Foreskin keratinocyte (primary cell): ENCODE measurements at places on chromosomes 1 and 21. TPM values are rescaled to one million over a fixed set of nuclear protein-coding genes. Genes with fewer than 3 reads are reported as not detected.

DNA sequence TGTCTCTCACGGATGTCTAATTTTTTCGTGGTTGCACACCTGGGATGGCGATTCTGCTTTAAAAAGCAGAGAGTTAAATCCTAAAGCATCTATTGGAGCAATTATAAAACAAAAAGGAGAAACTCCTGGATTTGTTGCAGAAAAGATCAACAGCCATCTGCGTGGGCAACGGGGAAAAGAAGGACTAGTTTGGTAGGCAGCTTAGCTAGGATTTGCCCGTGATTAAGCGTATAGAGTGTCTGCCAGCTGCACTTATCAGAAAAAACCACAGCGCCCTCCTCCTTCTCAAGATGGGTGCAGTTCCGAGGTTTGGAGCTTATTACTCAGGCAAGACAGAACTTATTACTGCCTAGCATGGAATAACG is 526 bp upstream of the SLC25A24 start:
- DNase-seq = peak; percentile 69

GRCh38 chr1:241677201-241677600 is 25.1 kb downstream of the WDR64 start:
- DNase-seq = no peak

GRCh38 chr1:70486676-70487458 is 75.8 kb downstream of the CTH start:
- DNase-seq = peak; percentile 95

DNA sequence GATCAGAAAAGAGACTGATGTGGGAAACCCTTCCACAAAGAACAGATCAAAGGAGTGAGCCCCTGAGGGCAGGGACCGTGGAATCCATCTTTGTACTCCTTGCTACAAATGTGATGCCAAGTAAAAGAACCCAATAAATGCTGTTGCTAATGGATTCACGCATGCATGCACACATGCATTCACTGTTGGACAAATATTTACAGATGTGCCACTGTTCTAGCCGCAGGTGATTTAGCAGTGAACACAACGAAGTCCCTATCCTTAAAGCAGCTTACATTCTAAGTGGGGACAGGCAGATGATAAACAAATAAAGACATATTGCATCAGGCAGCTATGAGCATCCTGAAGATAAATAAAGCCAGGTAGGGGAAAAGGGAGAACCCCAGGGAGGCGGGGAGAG is 67.8 kb downstream of the ITPKB start:
- DNase-seq = no peak

MATN1 gene
- 0.07 and 0.14 TPM in 2 replicates for total RNA-seq

EPHB2 gene
- total RNA-seq = 0.14 TPM in 1 of 2 replicates, not detected in the other

DNA sequence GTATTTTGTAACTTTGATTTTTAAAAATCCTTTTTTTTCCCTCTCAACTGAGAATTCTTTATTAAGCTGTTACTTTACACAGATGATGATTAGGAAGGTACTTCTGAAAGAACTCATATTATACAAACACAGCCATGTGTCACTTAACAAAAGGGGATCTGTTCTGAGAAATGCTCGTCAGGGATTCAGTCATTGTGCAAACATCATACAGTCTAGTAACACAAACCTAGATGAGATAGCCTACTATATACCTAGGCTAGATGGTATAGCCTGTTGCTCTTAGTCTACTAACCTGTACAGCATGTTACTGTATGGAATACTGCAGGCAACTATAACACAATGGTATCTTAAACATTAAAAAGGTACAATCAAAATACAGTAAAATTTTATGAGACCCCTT is 24.9 kb downstream of the AHCTF1 start:
- DNase-seq = no peak

DISC1 gene
- 0.60 and 1.1 TPM in 2 replicates for total RNA-seq

VWA1 gene
- total RNA-seq = 15.0 and 17.5 TPM in 2 replicates

DNA sequence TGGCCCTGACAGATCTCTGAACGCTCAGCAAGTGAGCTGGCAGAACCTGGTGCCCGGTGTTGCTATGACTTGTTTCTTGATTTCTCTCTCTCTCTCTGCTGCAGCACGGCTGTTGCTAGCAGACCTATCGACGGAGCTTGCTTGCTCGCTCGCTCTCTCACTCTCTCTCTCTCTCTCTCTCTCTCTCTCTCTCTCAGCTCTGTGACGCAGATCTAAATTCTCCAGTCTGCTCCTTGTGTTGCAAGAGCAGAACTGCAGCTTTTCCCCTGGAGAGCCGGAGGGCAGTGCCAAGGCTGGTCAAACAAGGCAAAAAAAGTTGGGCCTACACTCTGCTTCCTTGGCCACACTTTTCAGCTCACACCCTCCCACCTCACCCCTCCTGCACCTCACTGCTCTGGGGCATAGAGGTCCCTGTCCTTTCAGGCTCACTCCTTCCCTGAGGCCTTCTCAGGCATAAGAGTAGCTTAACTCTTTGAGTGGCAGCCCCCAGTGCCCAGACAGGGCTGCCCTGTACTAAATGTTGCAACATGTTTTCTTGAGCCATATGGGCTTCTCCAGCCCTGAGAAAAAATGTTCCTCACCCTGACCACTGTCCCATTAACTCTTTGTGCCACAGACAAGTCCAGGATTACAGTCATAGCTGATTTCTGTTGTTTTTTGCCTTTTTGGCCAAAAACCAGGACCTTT is 72.2 kb downstream of the CD46 start:
- peak; percentile 97 for DNase-seq

DNA sequence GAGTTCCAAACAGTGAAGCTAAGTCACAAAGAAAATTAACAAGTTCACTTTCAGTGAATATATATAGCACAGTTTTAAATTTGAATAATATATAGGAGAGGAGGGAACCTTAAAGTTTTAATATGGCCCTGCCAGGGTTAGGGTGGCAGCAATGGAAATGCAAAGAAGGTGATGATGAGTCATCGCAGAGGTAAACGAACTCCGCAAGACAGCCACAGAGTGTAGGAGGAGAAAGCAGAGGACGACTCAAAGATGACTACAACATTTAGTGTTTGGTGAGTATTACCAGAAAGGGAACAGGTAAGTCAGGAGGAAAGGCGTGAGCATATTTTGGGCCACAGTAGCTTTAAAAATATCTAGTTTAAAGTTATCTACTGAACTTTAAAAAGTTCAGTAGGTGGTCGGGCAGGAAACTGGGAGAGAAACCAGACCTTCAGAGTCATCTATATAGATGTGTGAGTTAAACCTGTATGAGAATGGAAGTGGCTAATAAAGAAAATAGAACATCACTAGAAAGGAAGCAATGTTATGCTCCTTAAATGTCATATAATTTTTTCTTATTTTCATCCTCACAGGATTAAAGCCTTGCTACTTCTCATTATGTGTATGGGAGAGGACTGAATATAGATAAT is 75.7 kb downstream of the UCHL5 start:
- peak; percentile 34 for DNase-seq

DNA sequence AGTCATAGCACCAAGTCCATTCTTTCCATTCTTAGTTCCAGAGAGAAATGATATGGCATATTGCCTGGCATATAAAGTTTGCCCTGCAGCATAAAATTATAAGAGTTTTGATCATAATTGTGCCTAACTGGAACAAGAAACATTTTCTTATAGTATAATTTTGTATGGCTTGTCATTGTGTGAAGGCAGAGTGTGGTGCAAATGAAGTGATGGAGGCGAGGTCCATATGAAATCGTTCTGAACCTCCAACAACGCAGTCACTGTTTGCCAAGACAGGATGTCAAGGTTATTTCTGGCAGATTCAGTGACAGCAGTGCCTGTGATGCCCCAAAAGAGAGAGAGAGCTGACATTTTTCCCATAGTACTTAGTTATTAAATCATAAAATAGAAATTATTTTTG is 584.0 kb downstream of the ADGRL2 start:
- DNase-seq = no peak

SLC44A3 gene
- 2.0 and 2.1 TPM in 2 replicates for total RNA-seq

DNA sequence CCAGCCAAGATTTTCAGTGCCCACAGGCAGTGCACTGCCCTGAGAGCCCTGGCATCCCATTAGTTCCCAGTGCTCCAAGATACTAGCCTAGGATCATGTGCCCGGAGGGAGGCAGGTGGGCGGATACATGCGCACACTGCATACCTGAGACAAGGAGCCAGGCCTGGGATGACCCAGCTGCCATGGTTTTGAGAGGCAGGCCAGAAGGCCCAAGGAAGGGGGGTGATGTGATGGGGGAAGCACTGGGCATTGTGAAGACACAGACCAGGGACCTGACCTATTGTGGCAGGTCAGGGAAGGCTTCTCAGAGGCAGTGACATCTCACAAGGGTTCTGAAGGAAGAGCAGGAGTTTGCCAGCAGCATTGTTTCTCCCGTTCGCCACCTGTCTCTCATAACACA is 3.6 kb downstream of the ZC3H12A start:
- DNase-seq = no peak

GRCh38 chr1:217275655-217276398 is 355.1 kb downstream of the GPATCH2 start:
- DNase-seq = peak; percentile 50

DNA sequence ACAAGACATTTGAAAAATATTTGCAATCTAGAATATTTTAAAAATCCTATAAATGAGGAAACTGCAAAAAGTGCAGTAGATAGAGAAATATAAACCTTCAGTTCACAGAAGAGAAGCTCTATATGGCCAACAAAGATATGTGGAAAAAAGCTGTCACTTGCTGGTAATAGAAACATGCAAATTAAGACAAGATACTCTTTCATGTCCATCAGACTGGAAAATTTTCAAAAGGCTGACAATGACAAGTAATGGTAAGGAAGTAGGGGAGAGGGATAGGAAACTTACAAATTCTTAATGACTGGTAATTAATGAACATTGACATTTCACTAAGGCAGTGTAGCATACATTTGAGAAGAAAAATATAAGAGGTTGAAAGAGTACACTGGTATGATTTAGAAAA is 147.9 kb downstream of the MRPL39 start:
- no peak for DNase-seq

DNA sequence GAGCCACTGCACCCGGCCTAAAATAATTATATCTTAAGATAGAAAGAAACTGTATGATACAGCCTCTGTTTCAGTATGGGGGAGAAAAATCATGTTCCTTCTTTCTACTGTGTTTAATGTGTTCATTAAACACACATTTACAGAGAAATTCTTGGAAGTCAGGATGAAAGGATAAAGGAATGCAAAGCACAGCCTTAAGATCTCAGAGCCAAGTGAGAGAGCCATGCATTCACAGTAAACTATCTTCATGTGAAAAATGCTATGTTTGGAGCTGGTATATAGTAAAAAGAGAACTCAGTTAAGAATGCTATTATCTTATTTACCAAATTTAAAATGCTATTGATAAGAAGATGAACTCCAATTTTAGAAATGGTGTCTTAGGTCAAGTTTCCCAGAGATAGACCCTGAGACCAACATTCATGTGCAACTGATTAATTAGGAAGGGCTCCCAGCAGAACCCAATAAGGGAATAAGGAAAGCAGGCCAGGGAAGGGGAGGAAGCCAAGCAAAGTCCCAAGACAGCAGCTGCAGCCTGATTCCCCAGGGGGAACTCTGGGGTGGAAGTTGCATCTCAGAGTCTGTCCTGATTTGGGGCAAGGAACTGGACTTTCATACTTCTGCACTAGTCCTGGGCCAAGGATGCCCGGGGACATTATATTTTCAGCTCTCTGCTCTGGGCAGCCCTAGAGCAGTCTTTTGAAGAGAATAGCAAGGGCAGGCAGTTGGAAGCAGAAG is 130.0 kb upstream of the ZNF648 start:
- DNase-seq = no peak

GRCh38 chr1:241639623-241640148 is 483 bp downstream of the CHML start:
- DNase-seq = no peak

TMPRSS15 gene
- total RNA-seq = not detected in 2 replicates

- DNase-seq = no peak
These were observed 104.1 kb downstream of the DTL start for GRCh38 chr1:212139526-212140135.

GRCh38 chr1:3899754-3900149 is 320 bp downstream of the C1orf174 start:
- no peak for DNase-seq

GJA5 gene
- 1.8 and 2.0 TPM in 2 replicates for total RNA-seq

GRCh38 chr1:220957233-220957605 is 78.0 kb downstream of the HLX start:
- DNase-seq = peak; percentile 82

DNA sequence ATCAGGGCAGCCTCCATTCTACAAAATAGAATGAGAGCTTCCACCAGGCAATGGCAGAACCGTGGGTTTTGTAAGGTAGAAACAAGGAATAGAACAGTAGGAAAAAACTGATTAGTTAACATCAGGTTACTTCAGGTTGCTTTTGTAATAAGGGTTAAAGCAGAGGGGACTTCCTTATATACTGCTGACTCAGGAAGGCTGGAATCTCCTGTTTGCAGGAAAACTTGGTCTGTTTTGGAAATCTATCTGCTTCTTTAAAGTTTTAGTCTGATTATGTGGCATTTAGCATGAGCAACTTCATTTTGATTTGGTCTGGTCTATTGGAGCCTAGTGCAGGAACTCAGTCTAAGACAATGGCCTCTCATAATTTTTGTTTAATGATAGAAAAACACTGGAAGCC is 32.7 kb upstream of the RAB4A start:
- DNase-seq = peak; percentile 12

DNA sequence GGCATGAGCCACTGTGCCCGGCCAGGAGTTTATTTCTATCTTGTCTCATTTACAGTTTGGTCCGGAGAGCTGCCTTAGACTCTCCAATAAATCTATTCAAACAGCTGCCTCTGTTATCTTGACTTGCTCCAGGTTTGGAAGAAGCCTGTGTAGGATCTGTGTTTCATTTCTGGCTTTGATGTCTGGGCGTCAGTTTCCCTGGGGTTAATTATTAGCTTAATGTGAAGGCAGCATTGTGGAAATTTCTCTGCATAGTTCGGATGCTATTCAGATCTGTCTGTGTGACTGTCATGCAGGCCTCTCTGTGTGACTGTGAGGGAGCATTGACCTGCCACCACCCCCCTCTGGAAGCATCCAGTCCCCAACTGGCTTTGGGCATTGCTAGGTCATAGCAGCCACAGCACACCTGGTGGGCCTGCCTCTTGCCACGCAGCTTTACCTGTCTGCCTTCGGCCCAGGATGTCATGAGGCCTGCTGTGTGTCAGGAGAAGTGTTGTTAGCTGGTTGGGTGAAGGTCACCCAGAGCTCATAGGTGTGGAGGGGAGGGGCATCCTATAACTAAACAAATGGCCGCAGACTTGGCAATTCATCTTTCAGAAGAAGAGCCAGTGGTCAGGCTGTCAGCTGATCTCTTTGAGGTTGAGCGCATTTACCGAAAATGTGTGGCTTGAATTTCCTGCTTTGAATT is 9.8 kb downstream of the IFNGR2 start:
- no peak for DNase-seq

DNA sequence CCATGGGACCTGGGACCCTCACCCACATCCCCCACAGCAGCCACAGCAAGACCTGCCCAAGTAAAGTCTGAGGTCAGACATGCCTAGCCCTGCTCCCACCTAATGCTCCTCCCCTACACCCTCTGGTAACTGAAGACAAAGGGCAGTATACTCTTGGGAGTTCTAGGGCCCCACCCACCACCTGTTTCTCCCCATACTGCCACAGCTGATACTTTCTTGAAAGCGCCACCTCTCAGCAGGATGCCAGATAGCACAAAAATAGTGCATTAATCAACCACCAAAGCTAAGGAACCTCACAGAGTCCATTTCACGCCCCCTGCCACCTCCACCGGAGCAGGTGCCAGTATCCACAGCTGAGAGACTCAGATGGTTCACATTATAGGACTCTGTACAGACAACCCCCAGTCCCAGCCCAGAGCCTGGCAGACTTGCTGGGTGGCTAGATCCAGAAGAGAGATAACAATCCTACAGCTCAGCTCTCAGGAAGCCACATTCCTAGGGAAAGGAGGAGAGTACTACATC is 238.1 kb downstream of the LRRC40 start:
- DNase-seq = no peak
